ENCODE measurements at places on chromosomes 5 and 9.
A peak's percentile ranks its signal among the peaks of the same experiment; 100 is the strongest.

GRCh38 chr5:166507810-166508425 is 1783.5 kb upstream of the WWC1 start:
- no peak for DNase-seq

DNA sequence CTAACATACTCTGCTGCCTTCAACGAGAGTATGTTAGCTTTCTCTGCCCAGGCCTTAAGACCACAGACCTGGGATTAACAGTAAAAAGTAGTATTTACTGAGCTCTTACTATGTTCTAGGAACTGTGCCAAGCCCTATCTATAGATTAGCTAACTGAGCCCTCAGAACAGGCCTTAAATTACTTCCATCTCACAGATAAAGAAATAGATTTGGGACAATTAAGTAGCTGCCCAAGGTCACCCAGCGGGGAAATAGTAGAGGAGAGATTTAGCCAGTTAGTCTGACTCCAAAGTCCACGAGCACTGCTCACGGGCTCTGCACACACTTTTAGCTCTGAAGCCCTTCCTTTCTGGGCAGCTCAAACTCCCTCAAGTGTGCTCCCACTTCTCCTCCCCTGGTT is 64.5 kb upstream of the EQTN start:
- DNase-seq = no peak

DNA sequence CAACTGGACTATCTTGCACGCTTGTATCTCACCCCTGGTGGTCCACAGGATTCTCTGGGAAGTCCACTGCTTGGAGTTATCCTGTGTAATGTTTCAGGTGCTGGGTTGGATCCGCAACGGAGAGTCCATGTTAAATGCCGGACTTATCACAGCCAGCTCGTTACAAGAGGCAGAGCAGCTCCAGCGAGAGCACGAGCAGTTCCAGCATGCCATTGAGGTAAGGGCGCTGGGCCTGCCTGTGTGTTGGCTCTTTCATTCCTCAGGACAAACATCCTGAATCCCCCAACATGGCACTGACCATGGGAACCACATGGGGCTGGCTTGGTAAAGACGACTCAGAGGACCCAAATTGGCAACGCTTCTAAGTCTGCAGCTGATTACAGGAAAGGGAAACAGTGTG is 214.8 kb upstream of the OTULINL start:
- DNase-seq = no peak

- DNase-seq = no peak
These were observed 81.3 kb downstream of the OXCT1 start for GRCh38 chr5:41788941-41789368.

DNA sequence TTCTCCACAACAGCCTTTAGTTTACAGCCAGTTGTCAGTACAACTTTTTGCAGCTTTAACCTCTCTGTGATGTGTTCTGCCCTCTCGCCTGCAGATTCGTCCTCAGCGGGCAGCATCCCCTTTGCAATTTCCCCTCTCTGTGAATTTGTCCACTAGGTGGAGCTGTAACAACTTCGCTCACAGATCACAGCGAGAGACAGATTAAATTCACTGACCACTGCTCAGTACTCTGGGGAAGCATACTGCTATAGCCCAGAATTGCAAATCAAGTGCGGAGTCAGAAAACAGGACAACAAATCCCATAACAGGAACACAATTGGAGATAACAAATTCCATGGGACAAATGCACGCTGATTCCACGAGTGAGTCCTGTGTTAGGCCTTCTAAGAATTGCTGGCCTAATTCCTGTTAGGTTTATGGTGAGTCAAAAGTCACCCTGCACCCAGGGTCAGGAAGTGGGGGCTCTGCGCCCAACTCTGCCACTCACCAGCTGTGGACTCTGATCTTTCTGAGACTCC is 2124.9 kb downstream of the MAT2B start:
- DNase-seq = peak; percentile 54

GRCh38 chr5:166102947-166103346 is 2188.5 kb upstream of the WWC1 start:
- no peak for DNase-seq

GRCh38 chr9:26181836-26182235 is 503.6 kb upstream of the TUSC1 start:
- no peak for DNase-seq

DNA sequence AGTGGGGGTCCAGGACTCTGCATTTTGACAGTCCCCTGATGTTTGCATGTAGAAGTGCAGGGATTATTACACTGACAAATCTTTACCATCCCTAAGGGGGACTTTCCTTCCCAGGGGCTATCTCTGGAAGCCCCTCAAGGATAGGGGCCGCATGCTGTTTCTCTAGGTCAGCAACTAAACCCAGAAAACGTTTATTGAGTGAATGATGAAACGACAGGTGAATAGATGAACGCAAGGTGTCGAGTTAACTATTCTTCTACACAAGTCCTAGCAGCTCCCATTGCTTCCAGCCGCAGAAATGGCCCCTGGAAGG is 281 bp upstream of the HSD17B4 start:
- DNase-seq = no peak

- DNase-seq = peak; percentile 60
These were observed 135.6 kb downstream of the LIFR start for GRCh38 chr5:38420691-38421390.

GRCh38 chr9:33480976-33481375 is 7.3 kb upstream of the NOL6 start:
- no peak for DNase-seq

DNA sequence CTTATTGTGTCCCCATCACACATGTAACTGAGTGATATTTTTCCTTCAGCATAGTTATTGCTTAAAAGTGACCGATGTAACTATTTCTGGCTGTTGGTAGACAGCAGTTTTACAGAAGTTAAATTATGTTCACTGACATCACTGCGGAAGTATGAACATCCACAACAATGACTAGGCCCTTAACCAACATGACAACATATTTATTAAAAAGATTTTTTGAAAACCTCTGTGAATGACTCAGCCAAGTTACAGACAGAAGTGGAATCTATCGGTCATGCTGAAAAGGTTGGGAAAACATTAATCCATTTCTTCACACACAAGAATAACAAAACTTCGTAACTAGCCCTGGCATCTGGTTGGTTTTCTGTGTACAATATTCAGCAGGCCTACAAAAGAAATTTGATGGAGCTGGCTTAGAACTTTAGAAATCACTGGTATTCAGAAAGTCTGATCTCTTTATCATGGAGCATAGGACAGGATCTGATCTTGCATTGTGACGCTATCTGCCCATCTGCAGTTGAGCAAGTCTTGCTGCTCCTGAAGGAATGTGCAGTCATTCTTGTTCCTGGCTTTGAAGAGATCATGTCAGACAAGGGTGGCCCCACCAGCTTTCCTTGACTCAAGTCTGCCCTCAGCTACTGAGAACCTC is 6.5 kb downstream of the GLIS3 start:
- peak; percentile 94 for DNase-seq

GRCh38 chr5:158967541-158967940 is 132.2 kb downstream of the EBF1 start:
- DNase-seq = no peak

DNA sequence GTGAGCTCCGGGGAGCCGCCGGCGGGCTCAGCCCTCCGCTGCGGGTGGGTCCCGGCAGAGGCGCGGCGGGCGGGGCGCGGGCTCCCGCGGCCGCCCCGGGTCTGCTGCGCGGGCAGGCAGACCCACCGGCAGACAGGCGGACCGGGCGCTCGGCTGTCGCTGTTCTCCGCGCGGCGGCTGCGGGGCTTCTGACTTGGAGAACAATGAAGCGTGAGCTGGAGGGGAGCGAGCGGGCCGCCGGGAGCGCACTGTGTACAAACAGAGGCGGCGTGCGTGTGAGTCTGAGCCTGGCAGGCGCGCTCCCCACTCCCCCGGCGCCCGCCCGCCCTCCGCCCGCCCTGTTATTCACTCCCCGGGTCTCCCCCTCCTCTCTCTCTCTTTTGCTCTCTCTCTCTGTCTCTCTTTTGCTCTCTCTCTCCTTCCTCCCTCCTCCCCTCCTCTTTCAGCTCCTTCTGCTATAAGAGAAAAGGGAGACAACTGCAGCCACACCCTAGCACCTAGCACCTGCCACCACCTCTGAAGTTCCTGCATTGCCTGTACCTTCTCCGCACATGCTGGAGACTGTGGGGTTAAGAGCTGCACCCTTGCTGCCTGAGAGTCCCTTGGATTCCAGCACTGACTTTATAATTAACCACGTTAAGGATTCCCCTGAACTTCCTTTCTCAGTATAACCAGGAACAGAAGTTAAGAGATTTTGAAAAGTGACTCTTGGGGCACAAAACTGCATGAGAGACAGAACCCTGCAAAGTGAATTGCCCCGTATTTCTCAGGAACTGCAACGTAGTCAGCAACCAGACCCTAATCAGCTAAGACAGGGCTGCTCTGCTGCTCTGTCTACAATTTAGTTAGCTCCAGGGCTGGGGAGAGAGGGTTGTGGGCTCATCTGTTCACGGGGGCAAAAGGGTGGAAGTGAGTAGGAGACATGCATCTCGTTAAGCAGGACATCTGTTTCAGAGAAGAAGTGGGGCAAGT is at the start of gene EDIL3:
EDIL3 (minus strand) TSS at position 277 of the 972 bp plus-strand sequence. CDS start 506 bp downstream, outside the sequence.
- DNase-seq = peak; percentile 56

DNA sequence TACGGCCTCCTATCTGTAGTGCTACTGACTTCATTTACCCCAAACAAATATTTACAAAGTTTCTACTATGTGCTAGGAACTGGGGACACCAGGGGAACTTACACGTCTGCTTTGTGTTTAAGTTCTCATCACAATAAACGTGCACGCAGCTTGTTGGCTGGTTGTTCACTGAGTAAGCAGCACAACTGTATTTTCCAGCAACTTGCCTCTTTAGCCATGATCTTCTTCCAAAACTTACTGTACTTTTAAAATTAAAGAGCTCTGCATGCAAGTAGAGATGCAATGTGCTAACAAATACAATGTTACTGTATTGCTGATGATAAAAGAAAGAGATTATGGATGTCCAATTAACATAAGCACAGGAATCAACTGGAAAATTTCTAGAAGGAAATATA is 62.8 kb downstream of the RAPGEF1 start:
- DNase-seq = no peak

- DNase-seq = no peak
These were observed 314.4 kb upstream of the IRX4 start for GRCh38 chr5:2196989-2197619.

DNA sequence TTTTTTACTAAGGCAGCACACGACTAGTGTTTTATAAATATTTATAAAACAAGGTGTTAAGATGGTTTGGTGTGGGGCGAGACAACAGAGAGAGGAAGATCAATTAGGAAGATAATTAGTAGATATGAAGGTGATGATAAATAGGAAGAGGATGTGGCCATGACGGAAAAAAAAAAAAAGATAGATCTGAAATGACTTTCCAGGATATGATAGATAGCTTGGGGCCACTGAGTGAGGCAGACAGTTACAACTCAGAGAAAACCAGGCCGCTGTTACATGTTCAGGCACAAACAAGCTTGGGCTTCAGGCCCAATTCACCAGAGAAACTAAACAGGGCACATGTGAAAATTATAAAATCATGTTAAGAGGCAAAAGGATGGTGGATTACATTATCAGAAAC is 43.2 kb downstream of the KIAA0825 start:
- DNase-seq = no peak

- DNase-seq = peak; percentile 78
These were observed at the start of gene FAM120A for GRCh38 chr9:93450945-93451815. Gene FAM120A (plus strand): TSS chr9:93451685. CDS start chr9:93451916, 231 bp downstream.

GRCh38 chr5:396531-396961 is 46.4 kb upstream of the EXOC3 start:
- no peak for DNase-seq

GRCh38 chr5:40428126-40428525 is 251.6 kb upstream of the PTGER4 start:
- DNase-seq = no peak
